ENCODE measurements at places on chromosomes 3 and 15. TPM values are rescaled to one million over a fixed set of nuclear protein-coding genes. Genes with fewer than 3 reads are reported as not detected.
A peak's percentile ranks its signal among the peaks of the same experiment; 100 is the strongest.

DNA sequence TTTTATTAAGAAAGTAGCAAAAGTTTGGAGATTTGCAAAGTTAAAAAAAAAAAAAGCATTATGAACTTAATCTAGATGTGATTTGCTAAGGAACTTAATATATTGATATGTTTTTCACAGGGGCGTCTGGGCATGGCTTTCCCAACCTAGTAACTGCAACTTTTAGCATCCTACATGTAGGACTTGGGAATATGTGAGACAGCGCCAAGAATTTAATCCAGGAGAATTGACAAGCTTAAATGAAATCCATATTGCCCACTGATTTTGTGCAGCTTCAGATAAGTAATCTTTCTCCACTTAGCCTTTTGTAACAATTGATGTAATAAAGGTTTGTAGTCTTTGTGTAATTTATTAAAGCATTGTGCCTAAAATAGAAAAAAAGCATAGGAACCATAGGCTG, 982 bp upstream of the GABPB1 start:
- DNase-seq, result no peak

DNA sequence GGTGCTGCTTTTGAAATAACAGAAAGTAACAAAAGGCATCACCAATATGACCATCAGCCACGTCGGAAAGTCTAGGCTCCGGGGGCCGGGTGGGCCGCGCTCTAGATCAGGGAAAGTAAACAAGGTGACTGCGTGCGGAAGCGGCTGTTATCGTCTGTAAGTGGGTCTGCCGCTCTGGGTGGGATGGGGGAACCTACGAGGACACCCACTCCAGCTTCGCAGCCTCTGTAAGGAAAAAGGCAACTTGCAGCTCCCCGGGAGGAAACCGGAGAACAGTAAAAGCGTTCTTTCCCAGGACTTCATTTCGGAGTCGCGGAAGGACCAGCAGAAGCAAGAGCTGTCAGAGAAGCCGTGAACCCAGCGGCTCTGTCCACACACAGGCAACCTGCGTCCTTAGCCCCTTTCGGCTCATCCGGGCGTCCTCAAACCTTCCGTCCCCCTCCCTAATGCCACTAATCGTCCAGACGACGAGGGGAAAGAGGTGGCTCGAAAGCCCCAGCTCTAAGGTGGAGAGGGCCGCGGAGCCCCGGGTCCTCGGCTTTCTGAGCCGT, 461 bp downstream of the XRN1 start:
- DNase-seq, result no peak

- DNase-seq, result no peak
Measured at GRCh38 chr15:49471733-49472132, 48.7 kb downstream of the FGF7 start.

DNA sequence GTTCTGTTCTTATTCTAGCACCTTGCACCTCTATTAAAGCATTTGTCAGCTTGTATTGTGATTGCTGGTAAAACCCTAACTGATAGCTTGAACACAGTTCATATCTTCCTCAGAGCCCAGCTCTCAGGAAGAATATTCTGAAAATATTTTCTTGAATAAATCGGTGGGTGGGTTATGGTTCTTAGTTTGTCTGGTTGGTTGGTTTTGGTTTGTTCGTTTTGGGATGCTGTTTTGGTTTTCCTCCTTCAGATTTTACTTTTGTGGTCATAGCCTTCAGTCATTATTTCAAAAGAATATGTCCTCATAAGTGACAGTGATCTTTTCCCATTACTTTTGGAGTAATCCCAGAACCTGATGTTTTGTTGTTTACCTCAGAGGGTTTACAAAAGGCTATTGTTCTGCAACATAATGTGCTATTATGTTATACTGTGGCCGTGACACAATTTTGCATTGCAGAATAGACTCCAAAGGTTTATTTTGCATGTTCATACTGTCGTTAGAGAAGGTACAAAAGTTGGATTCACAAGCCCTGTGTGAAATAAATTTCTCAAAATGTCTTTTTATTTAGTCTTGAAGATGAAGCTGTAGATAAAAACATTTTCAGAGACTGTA, 2.7 kb upstream of the TMEM87A start:
- DNase-seq, result no peak

DNA sequence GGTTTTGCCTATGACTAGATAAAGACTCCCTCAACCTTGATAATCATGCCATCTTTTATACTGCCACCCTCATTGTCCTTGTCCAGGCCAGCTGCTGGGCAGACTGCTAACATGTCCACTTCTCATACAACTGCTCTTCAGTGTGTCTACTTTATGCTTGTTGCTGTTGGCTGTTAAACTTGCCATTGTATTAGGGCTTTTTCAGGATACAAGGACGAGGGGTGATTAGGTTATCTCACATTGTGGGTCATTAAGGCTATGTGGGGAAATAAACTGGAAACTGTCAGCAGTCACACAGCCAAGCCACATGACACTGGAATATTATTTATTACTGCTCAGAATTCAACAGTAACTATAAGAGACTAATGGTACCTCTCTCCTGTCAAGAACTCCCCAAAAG, 36.1 kb downstream of the STARD9 start:
- DNase-seq, result no peak

DNA sequence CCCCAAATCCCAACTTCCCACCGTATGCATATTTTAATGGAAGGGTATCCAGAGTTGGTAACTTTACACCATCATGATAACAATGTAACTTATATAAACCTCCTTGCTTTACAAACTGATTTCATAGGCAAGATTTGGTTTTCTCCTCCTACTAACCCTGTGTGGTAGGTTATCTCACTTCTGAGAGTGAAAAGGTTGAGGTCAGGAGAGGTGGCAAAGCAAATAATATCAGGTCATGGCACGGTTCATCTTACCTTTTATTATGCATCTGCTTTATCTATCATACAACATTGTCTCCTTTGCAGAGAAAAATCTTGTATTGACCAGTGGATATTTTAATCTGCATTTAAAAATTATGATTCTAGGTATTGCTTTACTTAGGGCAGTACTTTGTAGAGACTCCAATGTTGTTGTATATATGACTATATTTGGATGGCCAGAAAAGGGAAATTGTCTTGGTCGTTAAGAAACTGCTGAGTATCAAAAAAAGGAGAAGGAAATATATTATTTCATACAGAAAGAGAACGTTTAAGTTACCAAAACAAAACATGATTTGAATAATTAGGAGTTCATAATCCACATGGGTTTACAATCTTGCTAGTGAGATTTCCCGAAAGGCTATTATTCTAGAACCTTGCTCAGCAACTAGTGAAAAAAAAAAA, 30.4 kb downstream of the NFKBIZ start:
- DNase-seq, result no peak

GRCh38 chr3:13536832-13537231, 12.1 kb upstream of the FBLN2 start:
- no peak for DNase-seq

- no peak for DNase-seq
Measured at GRCh38 chr3:187694801-187695200, 7.6 kb downstream of the RTP2 start.

DNA sequence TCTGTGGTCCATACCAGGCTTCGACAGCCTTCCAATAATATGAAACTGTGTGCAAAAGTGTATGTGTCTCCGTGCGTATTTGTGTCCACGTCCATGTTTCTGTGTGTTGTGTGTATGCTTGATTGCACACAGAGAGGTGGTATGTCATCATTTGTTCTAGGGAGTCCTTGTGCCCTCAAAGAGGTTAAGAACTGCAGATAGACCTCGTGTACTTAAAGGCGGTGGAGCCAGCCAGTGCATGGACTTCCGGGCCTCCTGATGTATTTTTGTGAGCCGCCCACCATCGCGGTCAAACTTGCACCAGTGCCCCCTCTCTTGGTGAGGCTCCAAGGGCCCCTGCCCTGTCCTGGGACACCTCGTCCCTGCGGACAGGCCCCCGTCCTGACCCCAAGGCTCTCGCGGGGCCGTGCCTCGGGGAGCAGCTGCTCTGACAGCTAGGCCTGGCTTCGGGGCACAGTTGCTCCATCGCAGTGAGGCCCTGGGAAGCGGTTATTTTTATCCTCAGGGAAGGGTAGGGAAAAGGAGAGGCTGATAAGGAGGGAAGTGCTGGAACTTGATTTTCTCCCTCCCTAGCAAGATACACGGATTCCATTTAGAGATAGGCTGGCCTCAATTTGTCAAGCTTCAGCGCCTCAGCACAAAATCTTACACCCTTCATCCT, 1.2 kb upstream of the RYK start:
- no peak for DNase-seq

GRCh38 chr15:36591536-36592411, 12.3 kb downstream of the CDIN1 start:
- peak; percentile 16 for DNase-seq

DNA sequence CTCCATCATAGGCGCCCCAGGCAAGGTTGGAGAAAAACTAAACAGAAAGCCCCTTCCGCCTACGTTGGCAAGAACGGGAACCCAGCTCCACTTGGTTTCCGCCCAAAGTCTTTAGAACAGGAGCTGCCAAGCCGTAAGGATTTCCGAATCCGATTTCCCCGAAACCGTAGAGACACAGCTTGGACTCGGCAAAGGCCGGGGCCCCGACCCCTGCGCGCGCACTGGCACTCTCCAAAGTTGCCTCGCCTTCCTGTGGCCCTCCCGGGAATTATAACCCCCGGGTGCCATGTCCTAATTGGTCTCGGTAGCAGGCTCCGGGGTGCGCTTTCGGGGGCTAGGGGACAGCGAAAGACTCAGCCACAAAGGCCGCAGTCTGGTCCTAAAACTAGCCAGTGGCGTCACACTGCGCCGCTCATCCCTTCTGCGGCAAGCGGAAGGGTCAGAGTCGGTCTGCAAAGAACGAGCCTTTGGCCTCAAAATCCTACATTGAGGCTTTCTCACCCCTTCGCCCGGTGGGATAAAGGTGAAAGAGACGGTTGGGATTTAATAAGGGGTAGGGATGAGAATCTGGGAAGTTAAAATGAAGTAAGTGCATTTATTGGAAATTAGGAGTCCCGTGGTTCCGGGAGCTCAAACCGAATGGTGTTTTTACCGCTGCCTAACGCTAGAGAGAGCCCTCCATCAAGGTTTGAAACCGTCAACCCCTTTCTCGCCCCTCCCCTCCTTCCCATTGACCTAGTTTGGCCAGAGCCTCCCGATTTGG, 6.8 kb downstream of the BCL6 start:
- DNase-seq, result peak; percentile 82

DNA sequence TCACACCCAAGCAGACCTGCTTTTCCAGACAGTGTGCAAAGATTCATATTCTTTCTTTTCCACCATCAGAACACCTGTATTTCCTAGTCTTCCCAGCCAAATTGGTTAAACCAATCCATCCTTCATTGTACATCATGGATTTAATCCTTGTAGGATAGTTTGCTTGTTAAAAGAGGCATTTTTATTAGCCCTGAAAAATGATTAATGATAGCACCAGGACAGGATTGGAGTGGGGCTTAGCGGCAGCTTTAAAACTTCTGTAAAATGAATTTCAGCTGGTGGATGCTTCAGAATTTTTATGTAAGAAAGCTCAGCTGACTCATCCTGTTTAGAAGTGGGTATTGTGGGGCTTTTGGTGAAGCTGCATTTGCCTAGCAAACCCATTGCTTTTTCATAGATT, 36.1 kb upstream of the ARHGEF26 start:
- no peak for DNase-seq

CCDC191 gene
- 11.0 TPM for total RNA-seq

LRTM1 gene
- not detected for total RNA-seq

ATP13A4 gene
- 0.22 TPM for total RNA-seq

TTC21A gene
- total RNA-seq, result 9.0 TPM

MORC1 gene
- not detected for total RNA-seq

Data from PC-9 (cell line).